ENCODE measurements at places on chromosomes 12 and 14.

GRCh38 chr14:44497148-44497547 lies 9.9 kb downstream of the FSCB start:
- no peak for DNase-seq

- no peak for DNase-seq
These were observed 2.6 kb downstream of the RTL1 start for GRCh38 chr14:100900837-100901390.

- DNase-seq: no peak
These were observed 98.5 kb upstream of the PLEKHA5 start for GRCh38 chr12:19031032-19031431.

GRCh38 chr12:121124402-121125109 lies 8.1 kb upstream of the P2RX7 start:
- DNase-seq: no peak

GRCh38 chr14:20343862-20344220 lies 406 bp downstream of the PARP2 start:
- no peak for DNase-seq

DNA sequence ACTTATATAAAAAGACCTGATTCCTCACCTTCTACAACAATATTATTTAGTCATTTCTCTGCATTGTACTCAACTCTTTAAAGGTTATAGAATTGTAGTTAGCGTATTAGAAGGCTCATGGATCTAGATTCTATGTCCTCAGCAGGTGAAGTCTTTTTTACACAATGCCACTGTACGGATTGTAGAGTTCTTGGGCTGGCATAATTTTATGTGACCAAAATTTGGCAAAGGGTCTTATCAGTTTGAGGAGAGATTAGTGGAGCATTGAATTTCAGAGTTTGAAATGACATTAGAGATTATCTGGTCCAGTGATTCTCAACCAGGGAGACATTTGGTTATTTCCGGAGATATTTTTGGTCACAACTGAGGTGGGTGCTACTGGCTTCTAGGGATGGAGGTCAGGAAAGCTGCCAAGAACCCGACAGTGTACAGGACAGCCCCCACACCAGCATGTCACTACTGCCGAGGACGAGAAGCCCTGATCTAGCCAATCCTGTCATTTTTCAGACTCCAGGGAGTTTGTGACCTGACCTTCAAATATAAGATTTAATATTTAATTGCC lies 63.9 kb downstream of the BICD1 start:
- no peak for DNase-seq

GRCh38 chr12:59660148-59660547 lies 64.3 kb downstream of the SLC16A7 start:
- no peak for DNase-seq

- DNase-seq: no peak
These were observed 3.3 kb upstream of the SLC22A17 start for GRCh38 chr14:23355871-23356435.

DNA sequence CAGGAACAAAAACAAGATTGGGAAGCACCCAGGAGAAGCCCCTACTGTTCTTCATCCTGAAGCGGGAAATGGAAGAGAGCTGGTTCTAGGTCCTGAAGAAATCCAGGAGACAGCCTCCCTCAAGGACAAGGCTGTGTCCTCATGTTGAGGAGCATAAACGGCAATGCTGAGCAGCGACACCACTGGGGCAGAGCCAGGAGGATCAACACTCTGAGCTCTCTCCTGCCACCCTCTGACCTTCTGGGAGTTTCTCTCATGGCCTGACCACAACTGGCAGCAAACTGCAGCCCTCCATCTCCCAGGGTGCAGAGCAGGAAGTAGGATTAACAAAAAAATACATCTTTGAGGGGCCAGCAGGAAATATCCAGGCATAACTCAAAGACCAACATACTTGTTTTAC lies 1292.2 kb upstream of the TMEM132C start:
- no peak for DNase-seq

GRCh38 chr12:84694116-84694515 lies 218.5 kb downstream of the SLC6A15 start:
- DNase-seq: no peak

GRCh38 chr14:75232597-75232996 lies 46.0 kb upstream of the FOS start:
- peak; percentile 32 for DNase-seq

GRCh38 chr12:105419606-105420005 lies 89.1 kb downstream of the C12orf75 start:
- DNase-seq: no peak

DNA sequence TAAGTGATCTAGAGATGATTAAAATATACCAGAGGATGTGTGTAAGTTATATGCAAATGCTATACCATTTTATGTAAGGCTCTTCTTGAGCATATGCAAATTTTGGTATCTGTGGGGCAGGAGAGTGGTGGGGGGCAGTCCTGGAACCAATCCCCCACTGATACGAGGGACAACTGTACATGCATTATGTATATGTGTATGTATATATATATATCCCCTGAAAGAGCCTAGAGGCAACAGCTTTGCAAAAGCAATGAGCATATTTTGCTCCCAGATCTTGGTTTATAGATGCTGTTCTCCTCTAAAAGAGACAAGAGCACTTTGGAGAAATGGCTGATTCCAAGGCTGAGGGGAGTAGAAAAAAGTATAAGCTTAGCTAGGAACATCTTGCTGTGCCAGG lies 12.4 kb upstream of the SLC25A3 start:
- no peak for DNase-seq

DNA sequence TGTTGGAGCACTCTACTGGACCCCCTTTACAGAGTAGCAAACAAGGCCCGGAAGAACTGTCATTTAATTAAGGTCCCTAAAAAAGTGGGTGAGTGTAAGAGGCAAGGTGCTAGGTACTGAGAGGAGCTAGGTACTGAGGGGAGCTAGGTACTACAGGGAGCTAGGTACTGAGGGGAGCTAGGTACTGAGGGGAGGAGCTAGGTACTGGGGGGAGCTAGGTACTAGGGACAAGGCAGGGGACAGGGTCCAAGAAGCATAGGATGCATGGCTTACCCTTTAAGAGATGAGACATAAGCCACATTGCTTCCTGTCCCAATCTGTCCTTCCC lies 4.9 kb downstream of the KRT5 start:
- DNase-seq: no peak

DNA sequence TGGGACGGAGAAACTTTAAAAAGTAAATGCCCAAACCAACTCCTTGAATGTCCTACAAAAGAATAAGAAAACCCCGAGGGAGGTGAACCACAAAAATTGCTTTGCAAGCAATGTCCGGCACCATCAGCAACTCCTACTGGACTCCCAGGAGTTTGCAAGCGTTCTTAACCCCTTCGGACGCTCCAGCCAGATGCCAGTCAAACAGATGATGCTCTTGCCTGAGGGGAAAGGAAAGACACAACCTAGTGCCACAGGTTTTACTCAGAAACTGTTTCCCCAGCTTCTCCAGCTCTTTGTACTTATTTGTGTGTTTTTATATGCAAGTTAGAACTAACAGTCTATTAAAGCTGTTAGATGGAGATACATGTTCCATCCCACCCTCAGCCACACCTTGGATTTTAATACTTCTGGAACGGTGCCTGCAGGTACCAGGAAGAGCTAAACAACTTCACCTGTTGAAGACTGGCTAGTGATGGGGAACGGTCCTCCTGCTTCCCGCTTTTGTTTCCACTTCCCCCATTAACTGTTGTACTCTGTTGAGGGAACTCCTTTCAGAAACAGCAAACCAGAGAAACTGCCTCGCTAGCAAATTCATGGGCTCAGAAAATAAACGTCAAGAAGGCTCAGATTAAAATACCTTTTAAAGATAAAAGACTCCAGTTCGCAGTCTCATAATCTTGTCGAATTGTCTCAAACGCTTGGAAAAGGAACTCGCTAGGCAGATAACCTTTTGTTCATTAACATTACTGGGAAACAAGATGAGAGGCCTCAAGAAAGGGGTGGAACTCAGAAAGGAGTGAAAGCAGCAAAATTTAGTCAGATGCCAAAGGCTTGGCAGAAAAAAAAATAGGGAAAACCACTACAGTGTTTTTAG lies 1.1 kb upstream of the FERMT2 start:
- no peak for DNase-seq

DNA sequence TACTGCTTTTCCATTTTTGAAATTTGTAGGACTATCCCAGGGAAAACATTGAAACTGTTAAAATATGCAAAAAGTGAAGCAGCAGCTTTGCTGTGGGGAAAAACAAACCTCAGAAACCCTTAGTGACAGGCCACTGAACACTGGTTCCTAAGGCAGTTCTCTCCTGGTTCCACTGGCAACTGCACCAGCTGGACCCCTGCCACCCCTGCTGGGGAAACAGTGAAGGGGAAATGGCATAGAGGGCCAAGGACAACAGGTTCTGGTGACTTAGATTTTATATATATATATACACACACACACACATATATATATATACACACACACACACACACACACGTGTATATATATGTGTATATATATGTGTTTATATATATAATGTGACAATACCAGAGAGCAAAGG lies 16.2 kb upstream of the KRT7 start:
- no peak for DNase-seq

DNA sequence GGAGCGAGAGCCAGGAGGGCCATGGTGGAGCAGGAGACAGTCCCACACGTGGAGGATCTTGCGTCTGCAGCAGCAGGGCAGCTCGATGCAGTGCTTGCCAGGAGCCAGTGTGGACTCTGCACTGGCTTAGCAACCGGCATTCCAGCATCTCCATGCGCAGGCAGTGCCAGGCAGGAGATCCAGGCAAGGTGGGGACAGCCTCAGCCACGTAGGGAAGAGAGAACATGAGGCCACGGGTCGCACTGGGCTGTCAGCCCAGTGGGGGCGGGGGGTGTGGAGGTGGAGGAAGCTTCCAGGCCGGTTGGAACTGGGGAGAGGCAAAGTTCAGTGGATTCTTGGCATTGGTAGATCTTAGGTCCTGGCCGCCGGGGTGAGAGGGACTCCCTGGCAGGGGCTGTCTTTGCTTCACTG lies 121.0 kb upstream of the EVL start:
- DNase-seq: no peak

DNA sequence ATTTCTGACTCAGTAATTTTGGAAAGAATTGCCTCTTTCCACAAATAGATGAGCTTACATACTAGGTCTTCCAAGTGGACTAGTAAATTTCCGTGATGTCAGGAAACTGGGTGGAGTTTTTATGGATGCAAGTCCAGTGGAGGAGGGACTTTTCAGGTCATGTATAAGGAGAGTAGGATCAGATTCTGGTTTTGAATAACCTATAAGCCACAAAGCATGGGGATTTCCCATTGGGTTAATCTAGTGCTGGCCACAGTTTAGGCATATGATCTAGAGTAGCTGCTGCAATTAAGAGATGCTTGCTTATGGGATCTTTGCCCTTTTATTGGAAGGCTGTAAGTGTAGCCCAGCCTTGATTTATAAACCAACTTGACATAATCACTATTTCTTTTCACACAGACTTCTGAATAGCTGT lies 33.8 kb downstream of the STK38L start:
- DNase-seq: no peak

- no peak for DNase-seq
These were observed 2.3 kb upstream of the KRT6A start for GRCh38 chr12:52495389-52495788.

DNA sequence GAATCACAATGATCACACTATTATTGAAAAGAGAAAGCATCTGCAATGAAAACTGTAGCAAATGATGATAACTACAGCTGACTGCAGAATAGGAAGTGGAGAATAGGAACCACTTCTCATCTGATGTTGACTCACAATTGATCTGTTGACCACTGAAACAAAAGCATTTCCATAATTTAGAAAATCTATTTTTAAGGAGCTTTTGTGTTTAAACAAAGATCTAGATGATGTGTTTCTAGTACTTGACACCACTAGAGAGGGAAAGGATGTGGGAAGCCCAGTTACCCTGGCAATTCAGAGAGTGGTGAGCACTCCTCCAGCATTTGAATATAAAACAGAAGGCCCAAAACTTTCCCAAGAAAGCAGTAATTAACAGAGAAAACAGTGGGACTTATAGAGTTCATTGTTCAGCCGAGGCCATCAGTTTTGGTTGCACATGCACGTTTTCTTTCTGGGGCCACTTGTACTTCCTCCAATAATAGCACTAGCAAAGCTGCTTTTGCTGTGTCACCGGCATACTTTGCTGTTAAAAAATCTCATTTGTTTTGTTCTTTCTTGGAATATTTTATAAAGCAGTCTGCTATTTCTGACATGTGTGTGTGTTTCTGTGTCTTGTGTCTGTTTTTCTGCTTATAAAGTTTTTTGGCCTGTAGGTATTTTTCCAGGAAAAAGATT lies 76.1 kb upstream of the HECTD1 start:
- DNase-seq: no peak

DNA sequence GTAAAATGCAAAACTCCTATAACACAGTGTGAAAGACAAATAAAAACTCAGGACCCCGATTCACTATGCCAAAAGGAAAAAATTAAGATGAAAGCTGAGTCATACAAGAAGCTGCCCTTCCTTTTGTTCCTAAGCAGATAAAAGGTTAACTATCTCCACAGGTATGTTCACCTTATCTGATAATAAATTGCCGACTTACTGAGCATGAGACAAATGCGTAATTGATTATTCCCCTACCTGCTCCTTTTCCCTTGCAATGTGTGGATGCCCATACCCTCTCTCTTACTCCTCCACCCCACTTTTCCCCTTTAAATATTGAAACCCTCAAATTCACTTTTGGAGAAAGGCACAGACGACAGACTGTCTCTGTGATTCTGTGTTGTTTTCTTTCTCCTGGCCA lies 148.6 kb upstream of the TMEM260 start:
- no peak for DNase-seq

- no peak for DNase-seq
These were observed 96.0 kb upstream of the PCED1B start for GRCh38 chr12:46983393-46983793.

DNA sequence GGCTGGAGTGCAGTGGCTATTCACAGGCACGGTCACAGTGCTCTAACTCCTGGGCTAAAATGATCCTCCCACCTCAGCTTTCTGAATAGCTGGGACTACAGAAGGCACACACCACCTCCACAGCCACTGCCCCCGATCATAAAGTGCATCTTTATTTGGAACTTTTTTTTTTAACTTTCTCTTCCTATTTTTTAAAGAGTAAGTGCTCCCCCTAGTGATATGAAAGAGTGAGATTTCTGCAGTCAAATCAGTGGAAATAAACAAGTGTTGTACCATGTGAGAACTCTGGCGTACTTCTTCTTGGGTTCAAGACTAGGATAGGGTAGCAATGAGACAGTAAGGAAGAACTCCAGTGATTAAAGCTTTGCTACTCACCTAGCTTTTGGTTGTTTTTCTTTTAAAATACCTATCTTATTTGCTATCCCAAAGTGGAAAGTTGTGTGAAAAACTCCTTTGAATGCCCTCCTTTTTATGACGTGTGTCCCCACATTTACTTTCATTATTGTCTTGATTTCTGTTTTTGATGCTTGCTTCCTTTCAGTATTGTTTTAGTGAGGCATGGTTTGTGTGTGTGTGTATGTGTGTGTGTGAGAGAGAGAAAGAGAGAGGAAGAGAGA lies 6.6 kb downstream of the PPP4R4 start:
- DNase-seq: no peak

DNA sequence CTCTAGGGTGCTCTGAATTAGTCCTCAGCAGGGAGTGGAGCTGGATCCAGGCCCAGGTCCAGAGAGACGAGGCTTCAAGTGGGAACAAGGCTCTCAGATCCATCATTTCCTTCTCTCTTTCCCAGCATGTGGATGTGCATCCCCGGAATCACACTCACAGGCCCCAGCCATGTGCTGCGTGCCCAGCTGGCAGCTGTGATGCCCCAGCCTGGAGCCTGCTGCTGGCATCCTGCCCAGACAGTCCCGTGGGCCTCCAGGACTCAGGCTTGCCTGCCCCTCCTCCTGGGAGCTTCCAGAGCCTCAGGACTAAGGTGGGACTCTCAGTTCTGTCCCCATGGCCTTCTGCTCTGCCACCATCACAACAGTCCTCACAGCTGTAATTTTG lies 6.2 kb upstream of the KRT84 start:
- no peak for DNase-seq
